ENCODE measurements at places on chromosomes 16 and 17. TPM values are rescaled to one million over a fixed set of nuclear protein-coding genes. Genes with fewer than 3 reads are reported as not detected.
A peak's percentile ranks its signal among the peaks of the same experiment; 100 is the strongest.

Gene VAT1L
- 33.8 TPM for total RNA-seq

Gene MAP3K3
- 21.1 TPM for total RNA-seq

Gene REXO5
- 6.7 TPM for total RNA-seq

Gene SOX15
- 7.7 TPM for total RNA-seq

GRCh38 chr17:28405632-28406472 lies at the start of gene SLC46A1:
Gene SLC46A1, minus strand, starts transcription at chr17:28406212. Its CDS starts 98 bp downstream, at chr17:28406114.
- peak; percentile 89 for DNase-seq
- peak within 1 kb of the TSS; percentile 85 for H3K4me3 ChIP-seq
- no peaks in the 10 kb centered on the region for H3K36me3 ChIP-seq
- H3K27me3 ChIP-seq, result no peaks in the 10 kb centered on the region

DNA sequence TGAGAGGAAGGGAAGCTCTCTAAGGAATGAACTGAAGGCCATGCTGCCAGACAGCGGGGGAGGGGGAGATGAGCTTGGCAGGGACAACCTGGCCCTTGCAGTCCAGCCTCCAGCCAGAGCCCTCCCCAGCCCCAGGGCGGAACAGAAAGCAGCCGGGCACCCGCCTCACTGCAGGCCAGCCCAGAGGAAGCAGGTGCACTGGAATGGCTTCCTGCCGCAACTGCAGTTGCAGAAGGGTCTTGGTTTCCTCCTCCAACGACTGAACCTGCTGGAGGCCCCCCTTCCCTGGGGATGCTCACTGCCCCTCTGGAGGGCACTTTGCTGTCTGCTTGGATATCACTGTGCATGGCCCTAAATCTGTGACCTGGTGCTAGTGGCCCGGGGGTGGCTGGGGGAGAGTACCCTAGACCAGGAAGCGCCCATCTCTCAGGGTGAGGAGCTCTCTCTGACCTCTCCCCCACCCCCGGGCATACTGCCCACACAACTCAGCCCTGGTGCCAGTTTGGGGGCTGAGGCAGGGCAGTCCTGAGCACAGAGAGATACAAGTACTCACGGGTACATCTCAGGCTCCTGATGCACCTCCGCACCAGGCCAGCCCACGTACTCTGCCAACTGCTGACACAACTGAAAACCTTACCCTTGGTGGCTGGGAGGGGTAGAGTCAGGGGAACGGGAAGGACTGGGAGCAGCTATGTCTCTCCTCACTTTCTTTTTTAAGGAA lies 41.1 kb downstream of the MYO18A start:
- no peak overlapping the region for H3K27ac ChIP-seq
- no peaks in the 10 kb centered on the region for H3K4me1 ChIP-seq
- no peaks in the 10 kb centered on the region for H3K27me3 ChIP-seq
- DNase-seq, result no peak
- no peaks in the 10 kb centered on the region for H3K36me3 ChIP-seq

GRCh38 chr17:42653179-42654124 lies 5.6 kb upstream of the TUBG2 start:
- H3K4me1 ChIP-seq, result no peaks in the 10 kb centered on the region
- peak overlapping the region; percentile 49 for H3K4me3 ChIP-seq
- H3K27ac ChIP-seq, result no peak overlapping the region
- peak; percentile 71 for DNase-seq
- no peaks in the 10 kb centered on the region for H3K36me3 ChIP-seq

DNA sequence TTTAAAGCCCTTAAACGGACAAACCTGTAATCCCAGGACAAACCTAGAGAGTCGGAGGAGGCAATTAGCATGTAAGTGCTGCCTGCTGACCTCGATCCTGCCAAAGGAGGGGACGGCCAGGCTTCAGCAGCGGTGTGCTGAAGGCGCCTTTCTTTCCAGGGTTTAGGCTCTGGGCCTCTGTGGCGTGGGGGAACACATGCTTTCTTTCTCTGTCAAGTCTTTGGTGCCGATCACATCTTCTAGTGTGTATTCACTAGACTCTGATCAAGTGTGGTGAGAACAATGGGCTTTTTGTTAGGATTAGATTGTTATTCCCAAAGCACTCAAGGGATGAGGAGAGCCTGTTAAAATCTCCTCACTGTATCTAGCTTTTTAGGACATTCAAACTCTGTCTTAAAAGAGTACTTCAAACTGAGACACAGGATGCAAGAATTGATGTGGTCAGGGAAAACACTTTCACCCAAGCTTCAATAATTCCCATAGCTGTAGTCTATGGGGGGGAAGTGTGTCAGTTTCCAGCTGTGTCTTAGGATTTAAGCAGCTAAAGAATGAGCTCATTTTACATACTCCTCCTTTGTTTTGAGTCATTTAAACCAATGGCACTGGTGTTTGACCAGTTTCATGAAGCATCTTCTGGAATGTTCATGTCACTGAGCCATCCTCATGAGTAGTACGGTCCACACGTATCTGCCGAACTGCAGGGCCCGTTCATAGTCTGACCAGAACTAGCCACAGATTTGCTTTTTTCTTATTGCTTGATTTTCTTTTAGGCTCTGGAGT lies 51.2 kb downstream of the RPA1 start:
- DNase-seq, result no peak
- no peak overlapping the region for H3K27ac ChIP-seq
- H3K4me3 ChIP-seq, result no peak overlapping the region
- H3K27me3 ChIP-seq, result no peaks in the 10 kb centered on the region

- H3K36me3 ChIP-seq, result no peaks in the 10 kb centered on the region
- H3K4me1 ChIP-seq, result no peaks in the 10 kb centered on the region
- H3K4me3 ChIP-seq, result no peak overlapping the region
- no peaks in the 10 kb centered on the region for H3K27me3 ChIP-seq
Measured at GRCh38 chr16:1175566-1176279, 22.8 kb downstream of the CACNA1H start.

GRCh38 chr17:14303343-14304221 lies 2.7 kb downstream of the HS3ST3B1 start:
- peaks cover 54% of the 10 kb centered on the region for H3K27me3 ChIP-seq
- no peaks in the 10 kb centered on the region for H3K36me3 ChIP-seq
- peak; percentile 71 for DNase-seq
- peak overlapping the region; percentile 90 for H3K4me3 ChIP-seq
- H3K27ac ChIP-seq, result no peak overlapping the region

DNA sequence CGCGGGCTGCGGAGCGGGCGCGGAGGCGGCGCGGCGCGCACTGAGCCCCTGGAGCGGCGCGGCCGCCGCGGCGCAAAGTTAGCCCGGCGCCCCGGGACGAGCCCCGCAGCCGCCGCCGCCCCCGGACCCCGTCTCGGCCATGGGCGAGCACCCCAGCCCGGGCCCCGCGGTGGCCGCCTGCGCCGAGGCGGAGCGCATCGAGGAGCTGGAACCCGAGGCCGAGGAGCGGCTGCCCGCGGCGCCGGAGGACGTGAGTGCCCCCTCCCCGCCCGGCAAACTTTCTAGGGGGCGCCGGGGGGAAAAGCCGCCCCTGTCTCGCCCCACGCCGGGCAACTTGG lies 388 bp downstream of the RHBDL3 start:
- no peak overlapping the region for H3K27ac ChIP-seq
- H3K4me3 ChIP-seq, result peak overlapping the region; percentile 85
- peaks cover 6% of the 10 kb centered on the region for H3K27me3 ChIP-seq
- no peak for DNase-seq
- H3K4me1 ChIP-seq, result peaks cover 7% of the 10 kb centered on the region
- no peaks in the 10 kb centered on the region for H3K36me3 ChIP-seq

GRCh38 chr16:85991856-85992255 lies 92.9 kb downstream of the IRF8 start:
- H3K4me3 ChIP-seq, result no peak overlapping the region
- no peaks in the 10 kb centered on the region for H3K4me1 ChIP-seq
- DNase-seq, result no peak
- no peak overlapping the region for H3K27ac ChIP-seq
- no peaks in the 10 kb centered on the region for H3K27me3 ChIP-seq
- no peaks in the 10 kb centered on the region for H3K36me3 ChIP-seq

- peaks cover 8% of the 10 kb centered on the region for H3K36me3 ChIP-seq
- no peaks in the 10 kb centered on the region for H3K27me3 ChIP-seq
- no peak for DNase-seq
- H3K27ac ChIP-seq, result no peak overlapping the region
- no peak overlapping the region for H3K4me3 ChIP-seq
Measured at GRCh38 chr17:37694734-37695133, 50.1 kb downstream of the HNF1B start.

Measured in H9 (cell line).